Left forelimb (tissue), 1 donor: ENCODE measurements at places on chromosomes 3 and 15.

GRCh38 chr15:59991834-59992233, 12.3 kb upstream of the FOXB1 start:
- DNase-seq, result no peak

DNA sequence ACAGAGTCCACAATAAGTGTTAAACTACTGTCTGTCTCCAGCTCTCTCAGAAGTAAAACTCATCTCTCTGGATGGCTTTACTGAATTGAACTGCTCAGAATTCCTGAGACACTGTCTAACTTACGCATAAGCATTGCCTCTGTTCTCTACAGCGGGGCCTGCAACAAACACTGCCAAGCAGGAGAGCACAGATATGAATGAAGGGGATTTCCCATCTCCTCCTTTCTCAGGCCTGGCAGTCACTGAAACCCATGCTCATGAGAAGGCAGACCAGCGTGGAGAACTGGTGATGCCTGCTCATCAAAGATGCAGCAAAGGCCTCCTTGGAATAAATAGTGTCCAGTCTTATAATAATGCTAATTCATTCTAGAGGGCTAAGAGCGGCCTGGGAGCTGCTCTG, 10.3 kb downstream of the RASGRP1 start:
- no peak for DNase-seq

DNA sequence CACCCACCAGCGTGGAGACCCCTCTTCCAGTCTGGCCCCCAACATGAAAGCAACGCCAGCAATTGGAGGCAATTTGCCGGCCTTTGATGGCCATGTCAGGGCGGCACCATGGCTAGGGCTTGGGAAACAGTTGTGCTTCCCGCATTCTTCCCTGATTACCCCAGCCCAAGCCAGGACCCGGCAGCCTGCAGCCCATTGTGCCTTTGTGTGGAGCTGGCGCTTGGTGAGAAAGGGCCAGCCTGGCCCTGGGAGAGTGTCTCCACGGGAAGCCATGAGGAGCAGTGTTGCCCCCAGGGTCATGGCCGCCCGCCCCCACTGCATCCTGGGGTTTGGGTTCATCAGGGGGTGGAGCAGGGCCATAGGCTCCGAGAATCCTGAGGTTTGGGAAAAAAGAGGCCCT, 66.0 kb downstream of the DNAJB8 start:
- no peak for DNase-seq

GRCh38 chr3:72065236-72065635, 280.3 kb upstream of the PROK2 start:
- no peak for DNase-seq

GRCh38 chr3:89289574-89290190, 182.3 kb downstream of the EPHA3 start:
- no peak for DNase-seq

DNA sequence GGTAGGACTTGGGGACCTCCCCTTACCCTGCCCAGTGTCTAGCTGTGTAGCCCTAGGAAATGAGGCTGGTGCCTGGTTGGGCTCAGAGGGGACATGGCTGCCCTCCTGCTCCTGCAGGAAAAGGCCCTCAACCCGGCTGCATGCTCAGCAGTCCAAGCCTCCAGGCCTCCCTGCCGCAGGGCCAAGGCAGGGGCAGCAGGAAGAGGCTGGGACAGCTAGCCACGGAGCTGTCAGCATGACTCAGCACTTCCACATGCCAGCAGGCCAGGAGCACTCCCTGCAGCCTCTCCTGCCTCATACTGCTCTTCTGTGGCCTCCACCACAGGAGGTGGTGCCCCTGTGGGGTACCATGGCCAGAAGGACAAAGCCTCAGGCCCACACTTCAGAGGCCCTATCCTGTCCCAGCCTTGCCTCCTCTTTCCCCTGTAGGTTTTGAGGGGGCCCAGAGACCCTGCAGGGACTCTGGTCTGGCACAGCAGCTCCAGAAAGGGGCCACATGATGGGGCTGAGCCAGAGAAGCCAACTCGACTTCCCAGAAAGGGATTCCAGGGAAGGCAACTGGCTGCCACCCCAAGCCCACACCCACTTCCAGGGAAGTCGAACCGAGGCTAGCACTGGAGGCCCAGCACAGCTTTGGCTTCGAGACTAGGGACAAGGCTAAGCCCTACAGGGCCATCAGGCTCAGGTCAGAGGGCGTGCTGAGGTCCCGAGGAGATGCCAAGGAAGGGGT, 19.5 kb downstream of the TKT start:
- no peak for DNase-seq

GRCh38 chr3:27990324-27990723, 251.1 kb upstream of the CMC1 start:
- DNase-seq, result no peak

DNA sequence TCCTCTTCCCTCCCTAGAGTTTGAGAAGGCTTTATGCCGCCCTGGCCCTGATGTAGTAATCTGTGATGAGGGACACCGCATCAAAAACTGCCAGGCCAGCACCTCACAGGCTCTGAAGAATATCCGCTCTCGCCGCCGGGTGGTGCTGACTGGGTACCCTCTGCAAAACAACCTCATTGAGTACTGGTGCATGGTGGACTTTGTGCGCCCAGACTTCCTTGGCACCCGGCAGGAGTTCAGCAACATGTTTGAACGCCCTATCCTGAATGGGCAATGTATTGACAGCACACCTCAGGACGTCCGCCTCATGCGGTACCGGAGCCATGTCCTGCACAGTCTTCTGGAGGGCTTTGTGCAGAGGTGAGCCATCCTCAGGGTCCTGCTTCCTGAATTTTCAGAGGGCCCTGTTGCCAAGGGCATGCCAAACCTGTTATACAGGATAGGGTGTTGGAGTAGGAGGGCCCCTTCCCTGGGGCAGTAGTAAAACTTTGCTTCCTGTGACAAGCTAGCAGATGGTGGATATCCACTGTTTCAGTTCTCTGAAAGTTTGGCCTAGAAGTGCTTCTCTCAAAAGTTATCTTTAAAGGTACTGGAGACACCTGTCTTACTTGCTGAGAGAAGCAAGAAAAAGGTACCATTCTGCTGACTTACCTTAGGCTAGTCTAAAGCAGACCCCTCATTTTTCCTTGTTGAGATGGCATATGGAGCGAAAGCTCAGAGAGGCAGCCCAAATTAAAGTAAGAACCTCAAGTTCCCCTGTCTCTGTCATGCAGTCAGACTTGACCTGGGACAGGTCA, 33.7 kb upstream of the TEX264 start:
- DNase-seq, result no peak

- no peak for DNase-seq
Measured at GRCh38 chr3:113985541-113985940, 37.7 kb downstream of the ZDHHC23 start.

- DNase-seq, result peak; percentile 23
Measured at GRCh38 chr15:101264911-101265641, 12.2 kb downstream of the SELENOS start.

GRCh38 chr15:37086521-37086920, 13.8 kb downstream of the MEIS2 start:
- no peak for DNase-seq

GRCh38 chr15:59306520-59307164, 66.0 kb downstream of the MYO1E start:
- no peak for DNase-seq

GRCh38 chr3:147030274-147030673, 376.1 kb downstream of the ZIC4 start:
- no peak for DNase-seq

- no peak for DNase-seq
Measured at GRCh38 chr15:57921371-57921770, 144.1 kb downstream of the ALDH1A2 start.

- no peak for DNase-seq
Measured at GRCh38 chr3:55235416-55235815, 251.7 kb downstream of the WNT5A start.

GRCh38 chr3:133527081-133527715, 46.3 kb upstream of the CDV3 start:
- DNase-seq, result no peak
